ENCODE measurements at places on chromosomes 2 and 18. TPM values are rescaled to one million over a fixed set of nuclear protein-coding genes. Genes with fewer than 3 reads are reported as not detected.

KATNAL2 gene
- polyA plus RNA-seq = 1.9 TPM

SETBP1 gene
- 0.60 TPM for polyA plus RNA-seq

CXCR1 gene
- not detected for polyA plus RNA-seq

C2orf66 gene
- polyA plus RNA-seq = not detected

LRP2 gene
- polyA plus RNA-seq = not detected

ANKRD53 gene
- 0.72 TPM for polyA plus RNA-seq

CYP1B1 gene
- polyA plus RNA-seq = 7.8 TPM

MYL12B gene
- polyA plus RNA-seq = 682 TPM

ALKAL2 gene
- polyA plus RNA-seq = 0.14 TPM

ABCG8 gene
- polyA plus RNA-seq = not detected

ME2 gene
- polyA plus RNA-seq = 38.6 TPM

TOGARAM2 gene
- polyA plus RNA-seq = 0.42 TPM

ESPNL gene
- polyA plus RNA-seq = 1.0 TPM

TEKT4 gene
- polyA plus RNA-seq = not detected

CKAP2L gene
- polyA plus RNA-seq = 2.9 TPM

MARCO gene
- not detected for polyA plus RNA-seq

ALLC gene
- polyA plus RNA-seq = not detected

SEC11C gene
- 13.9 TPM for polyA plus RNA-seq

IMMT gene
- polyA plus RNA-seq = 69.2 TPM

HAAO gene
- 4.2 TPM for polyA plus RNA-seq

ALPP gene
- polyA plus RNA-seq = not detected

COL6A3 gene
- polyA plus RNA-seq = 1,384 TPM

TTLL4 gene
- 16.3 TPM for polyA plus RNA-seq

PLGLB1 gene
- polyA plus RNA-seq = 0.56 TPM

SCLY gene
- 11.2 TPM for polyA plus RNA-seq

HOXD9 gene
- not detected for polyA plus RNA-seq

IL1RL1 gene
- polyA plus RNA-seq = 0.30 TPM

MAP3K19 gene
- not detected for polyA plus RNA-seq

TTR gene
- polyA plus RNA-seq = not detected

CHRND gene
- polyA plus RNA-seq = not detected

KYNU gene
- 4.0 TPM for polyA plus RNA-seq

EVX2 gene
- not detected for polyA plus RNA-seq

FBLN7 gene
- 0.22 TPM for polyA plus RNA-seq

ABCG5 gene
- polyA plus RNA-seq = not detected

SP140 gene
- polyA plus RNA-seq = 1.5 TPM

SERPINE2 gene
- polyA plus RNA-seq = 24.0 TPM

FSHR gene
- polyA plus RNA-seq = not detected

IL1RN gene
- polyA plus RNA-seq = not detected

C2orf78 gene
- polyA plus RNA-seq = not detected

DES gene
- polyA plus RNA-seq = 19.8 TPM

UGT1A9 gene
- polyA plus RNA-seq = not detected

FN1 gene
- polyA plus RNA-seq = 8,374 TPM

SERPINB12 gene
- not detected for polyA plus RNA-seq

SKA1 gene
- 3.5 TPM for polyA plus RNA-seq

TUBB8B gene
- polyA plus RNA-seq = not detected

DOCK10 gene
- 53.0 TPM for polyA plus RNA-seq

GKN1 gene
- polyA plus RNA-seq = not detected

MYO7B gene
- polyA plus RNA-seq = not detected

IGFBP2 gene
- 25.2 TPM for polyA plus RNA-seq

NEU2 gene
- polyA plus RNA-seq = not detected

KCTD1 gene
- 5.4 TPM for polyA plus RNA-seq

ZNF24 gene
- 18.4 TPM for polyA plus RNA-seq

PLEKHA3 gene
- polyA plus RNA-seq = 28.2 TPM

GDF7 gene
- 0.01 TPM for polyA plus RNA-seq

GREB1L gene
- polyA plus RNA-seq = not detected

RGPD3 gene
- polyA plus RNA-seq = 0.07 TPM

COLEC11 gene
- 0.68 TPM for polyA plus RNA-seq

RAB10 gene
- 116 TPM for polyA plus RNA-seq
